Gastrocnemius medialis (tissue), 4 donors: ENCODE measurements at places on chromosomes 7 and 10.

GRCh38 chr10:34821587-34822585, 6.8 kb upstream of the PARD3 start:
- peaks cover 16% of the 10 kb centered on the region for H3K4me1 ChIP-seq
- no peak overlapping the region for H3K4me3 ChIP-seq
- H3K36me3 ChIP-seq, result no peaks in the 10 kb centered on the region
- H3K27ac ChIP-seq, result no peak overlapping the region

DNA sequence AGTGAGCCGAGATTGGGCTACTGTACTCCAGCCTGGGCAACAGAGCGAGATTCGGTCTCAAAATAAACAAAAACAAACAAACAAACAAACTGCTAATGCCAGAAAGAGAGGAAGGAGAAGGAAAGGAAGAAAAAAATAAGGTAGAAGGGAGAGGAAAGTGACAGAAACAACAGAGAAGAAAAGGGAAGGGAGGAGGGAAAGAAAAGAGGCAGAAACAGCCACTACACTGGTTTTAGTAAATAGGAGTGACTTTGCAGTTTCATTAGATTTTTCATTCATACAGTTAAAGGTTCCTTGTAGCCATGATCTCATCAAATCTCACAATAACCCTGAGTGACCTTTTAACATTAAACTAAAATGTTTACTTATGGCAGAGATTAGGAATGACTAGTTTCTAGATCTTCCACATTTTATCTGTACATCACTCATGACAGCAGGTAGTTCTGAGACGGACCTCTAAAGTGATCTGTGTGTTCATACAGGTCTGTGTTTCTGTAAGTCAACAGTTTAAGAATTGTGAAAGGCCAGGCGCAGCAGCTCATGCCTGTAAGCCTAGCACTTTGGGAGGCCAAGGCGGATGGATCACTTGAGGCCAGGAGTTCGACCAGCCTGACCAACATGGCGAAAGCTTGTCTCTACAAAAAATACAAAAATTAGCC, 191.3 kb upstream of the KLF14 start:
- no peaks in the 10 kb centered on the region for H3K27me3 ChIP-seq
- peak overlapping the region; percentile 20 for H3K4me3 ChIP-seq
- peak overlapping the region; percentile 97 for H3K27ac ChIP-seq
- H3K4me1 ChIP-seq, result peaks cover 95% of the 10 kb centered on the region
- no peaks in the 10 kb centered on the region for H3K36me3 ChIP-seq

DNA sequence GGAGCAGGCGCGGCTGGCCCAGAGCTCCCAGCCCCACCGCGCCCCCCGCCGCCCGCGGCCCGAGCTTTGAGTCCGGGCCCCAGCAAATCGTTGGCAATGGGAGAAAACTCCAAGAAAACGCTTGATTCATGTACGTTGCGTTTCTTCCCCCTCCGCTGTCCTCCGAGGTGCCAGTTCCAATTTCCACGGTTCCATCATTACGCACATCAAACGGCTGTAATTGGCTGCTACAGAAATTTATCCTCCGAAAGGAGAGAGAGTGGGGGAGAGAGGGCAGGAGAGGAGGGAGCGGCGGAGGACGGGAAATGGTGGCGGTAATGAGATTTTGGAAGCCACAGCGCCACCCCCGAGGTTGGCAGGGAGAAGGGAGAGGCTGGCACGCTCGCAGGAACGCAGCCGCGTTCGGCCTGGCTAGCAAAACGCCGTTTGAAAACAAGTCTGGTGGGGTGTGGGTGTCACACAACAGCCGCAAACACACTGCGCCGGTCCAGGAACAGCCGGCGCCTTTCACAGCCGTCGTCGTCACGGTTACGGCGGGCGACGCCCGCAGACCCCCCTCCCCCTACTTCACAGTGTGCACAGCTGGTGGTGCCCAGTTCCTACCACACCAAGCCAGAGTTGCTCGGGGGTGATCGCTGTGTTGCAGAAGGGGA, 57.5 kb downstream of the UNCX start:
- H3K4me3 ChIP-seq, result peak overlapping the region; percentile 32
- H3K27ac ChIP-seq, result no peak overlapping the region
- no peaks in the 10 kb centered on the region for H3K36me3 ChIP-seq
- peaks cover 5% of the 10 kb centered on the region for H3K4me1 ChIP-seq

GRCh38 chr7:2195400-2196246, 37.1 kb downstream of the MAD1L1 start:
- H3K27ac ChIP-seq, result peak overlapping the region; percentile 29
- no peaks in the 10 kb centered on the region for H3K36me3 ChIP-seq
- peaks cover 35% of the 10 kb centered on the region for H3K4me1 ChIP-seq
- peak; percentile 58 for DNase-seq
- H3K27me3 ChIP-seq, result no peaks in the 10 kb centered on the region
- no peak overlapping the region for H3K4me3 ChIP-seq

DNA sequence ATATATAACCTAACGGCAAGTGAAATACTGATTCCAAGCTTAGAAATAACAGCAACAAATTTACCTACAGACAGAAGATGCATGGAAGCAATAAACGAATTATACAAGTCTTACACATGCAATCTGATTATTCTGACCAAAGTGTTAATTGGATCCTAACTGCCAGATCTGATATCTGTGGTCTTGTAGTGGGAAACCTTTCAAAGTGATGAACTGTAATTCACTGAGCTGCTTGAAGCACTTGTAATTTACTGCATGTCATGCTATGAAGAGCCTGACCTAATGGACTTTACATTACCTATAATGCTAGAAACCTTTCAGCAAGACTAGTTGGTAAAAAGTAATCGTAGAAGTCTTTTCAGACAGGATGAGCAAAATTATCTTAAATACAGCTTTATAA, 205.6 kb downstream of the FOXP2 start:
- no peak overlapping the region for H3K4me3 ChIP-seq
- H3K4me1 ChIP-seq, result no peaks in the 10 kb centered on the region
- no peaks in the 10 kb centered on the region for H3K27me3 ChIP-seq
- H3K27ac ChIP-seq, result no peak overlapping the region
- H3K36me3 ChIP-seq, result no peaks in the 10 kb centered on the region

GRCh38 chr10:11208908-11209829, 191.5 kb downstream of the CELF2 start:
- H3K4me3 ChIP-seq, result no peak overlapping the region
- DNase-seq, result no peak
- H3K36me3 ChIP-seq, result no peaks in the 10 kb centered on the region
- H3K4me1 ChIP-seq, result peaks cover 26% of the 10 kb centered on the region
- no peaks in the 10 kb centered on the region for H3K27me3 ChIP-seq

- no peak overlapping the region for H3K4me3 ChIP-seq
- no peaks in the 10 kb centered on the region for H3K27me3 ChIP-seq
- H3K36me3 ChIP-seq, result peaks cover 3% of the 10 kb centered on the region
- H3K4me1 ChIP-seq, result no peaks in the 10 kb centered on the region
Measured at GRCh38 chr7:141752634-141753033, 11.3 kb upstream of the TAS2R3 start.

DNA sequence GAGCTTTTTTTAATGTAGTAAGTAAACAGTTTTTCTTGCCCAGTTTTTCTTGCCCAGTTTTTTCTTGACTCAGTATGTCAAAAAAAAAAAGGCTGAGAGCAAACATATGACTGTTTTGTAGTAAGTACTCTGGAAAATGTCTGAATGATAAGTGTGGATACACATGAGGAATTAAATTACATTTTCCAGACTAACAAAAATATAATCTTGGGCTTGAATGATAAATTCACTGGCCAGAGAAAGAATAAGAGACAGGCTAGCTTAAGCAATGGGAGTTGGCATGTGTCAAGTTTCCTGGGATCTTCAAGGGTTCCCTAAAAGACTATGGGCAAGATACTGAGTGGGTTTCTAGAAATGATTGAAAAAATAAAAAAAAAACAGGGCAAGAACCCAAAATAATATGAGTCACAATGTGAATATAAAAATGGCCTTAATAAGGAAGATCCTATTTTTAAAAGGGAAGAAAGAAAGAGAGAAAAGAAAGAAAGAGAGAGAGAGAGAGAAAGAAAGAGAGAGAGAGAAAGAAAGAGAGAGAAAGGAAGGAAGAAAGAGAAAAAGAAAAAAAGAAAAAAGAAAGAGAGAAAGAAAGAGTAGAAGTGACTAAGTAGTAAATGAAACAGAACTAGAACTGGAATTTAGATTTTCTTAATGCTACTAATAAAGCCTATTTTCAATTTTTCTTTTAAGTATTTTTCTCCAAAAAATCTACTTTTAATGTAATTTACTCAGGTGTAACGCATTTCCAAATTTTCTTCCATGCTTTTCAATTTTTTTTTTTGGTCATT, 60.2 kb downstream of the TFPI2 start:
- H3K36me3 ChIP-seq, result no peaks in the 10 kb centered on the region
- no peaks in the 10 kb centered on the region for H3K27me3 ChIP-seq
- no peak overlapping the region for H3K4me3 ChIP-seq
- no peaks in the 10 kb centered on the region for H3K4me1 ChIP-seq
- no peak overlapping the region for H3K27ac ChIP-seq

GRCh38 chr10:59126991-59127390, 49.5 kb upstream of the PHYHIPL start:
- no peaks in the 10 kb centered on the region for H3K27me3 ChIP-seq
- H3K36me3 ChIP-seq, result no peaks in the 10 kb centered on the region
- no peak overlapping the region for H3K4me3 ChIP-seq
- H3K27ac ChIP-seq, result no peak overlapping the region

DNA sequence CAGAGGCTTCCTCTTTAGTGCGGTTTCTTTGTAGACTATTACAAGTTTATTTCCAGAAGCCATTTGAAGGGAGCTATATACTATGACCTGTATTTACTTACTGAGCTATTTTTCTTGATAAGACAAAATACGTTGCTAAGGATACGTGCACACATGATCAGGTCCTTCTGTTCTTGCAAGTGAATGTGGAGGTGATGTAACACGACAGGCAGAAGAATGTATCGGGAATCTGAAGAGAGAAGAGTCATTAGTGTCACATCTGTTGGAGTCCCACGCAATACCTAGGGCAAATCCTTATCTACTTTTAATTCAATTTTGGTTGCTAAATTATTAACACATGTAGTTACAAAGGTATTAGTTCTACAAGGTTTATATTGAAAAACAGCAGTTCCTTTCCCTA, 284.6 kb upstream of the IMMP2L start:
- no peaks in the 10 kb centered on the region for H3K4me1 ChIP-seq
- no peaks in the 10 kb centered on the region for H3K36me3 ChIP-seq
- no peak overlapping the region for H3K4me3 ChIP-seq
- no peak overlapping the region for H3K27ac ChIP-seq
- no peak for DNase-seq

DNA sequence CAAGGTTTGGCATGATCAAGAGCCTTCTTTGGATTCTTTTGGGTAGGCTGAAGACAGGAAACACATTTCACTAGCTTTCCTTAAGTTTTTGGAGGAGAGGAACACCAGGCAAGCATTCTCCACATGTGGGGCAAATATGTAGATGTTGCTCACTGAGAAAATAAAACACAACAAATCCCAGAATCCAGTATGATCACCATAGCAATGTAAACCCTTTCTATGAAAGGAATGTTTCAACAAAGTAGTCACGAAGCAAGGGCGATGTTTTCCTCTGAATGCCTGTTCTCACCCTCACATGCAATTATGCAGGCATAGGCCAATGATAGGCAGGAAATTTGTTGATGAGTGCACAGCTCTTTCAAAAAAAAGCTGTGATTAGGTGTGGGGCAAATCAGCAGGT, 20.5 kb upstream of the CEP41 start:
- no peak overlapping the region for H3K4me3 ChIP-seq
- no peak for DNase-seq
- no peak overlapping the region for H3K27ac ChIP-seq
- no peaks in the 10 kb centered on the region for H3K27me3 ChIP-seq
- no peaks in the 10 kb centered on the region for H3K4me1 ChIP-seq

DNA sequence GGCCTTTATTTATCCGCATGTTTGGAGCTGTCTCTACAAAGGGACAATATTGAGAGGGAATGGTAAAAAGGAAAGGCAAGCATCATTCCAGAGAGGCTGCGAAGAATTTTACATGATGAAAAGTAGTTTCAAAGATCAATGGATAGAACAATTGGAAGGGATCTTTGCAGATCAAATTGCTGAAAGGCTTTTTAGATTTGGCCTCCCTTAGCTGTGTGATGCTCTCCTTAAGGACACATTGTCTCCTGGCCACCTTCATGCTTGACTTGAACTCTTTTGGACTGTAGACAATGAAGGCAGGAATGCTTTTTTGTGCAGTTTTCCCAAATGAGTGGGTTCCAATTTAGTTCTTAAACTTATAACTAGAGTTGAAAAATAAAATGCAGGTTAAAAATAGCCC, 344.7 kb downstream of the ARL4A start:
- no peak for DNase-seq
- H3K27me3 ChIP-seq, result no peaks in the 10 kb centered on the region

- DNase-seq, result no peak
- no peak overlapping the region for H3K4me3 ChIP-seq
- no peaks in the 10 kb centered on the region for H3K36me3 ChIP-seq
- no peak overlapping the region for H3K27ac ChIP-seq
- no peaks in the 10 kb centered on the region for H3K27me3 ChIP-seq
Measured at GRCh38 chr7:12643001-12643643, 44.3 kb upstream of the ARL4A start.

- no peak overlapping the region for H3K4me3 ChIP-seq
- DNase-seq, result no peak
- H3K27me3 ChIP-seq, result no peaks in the 10 kb centered on the region
- no peaks in the 10 kb centered on the region for H3K4me1 ChIP-seq
Measured at GRCh38 chr7:95255691-95256090, 68.6 kb downstream of the PON1 start.

DNA sequence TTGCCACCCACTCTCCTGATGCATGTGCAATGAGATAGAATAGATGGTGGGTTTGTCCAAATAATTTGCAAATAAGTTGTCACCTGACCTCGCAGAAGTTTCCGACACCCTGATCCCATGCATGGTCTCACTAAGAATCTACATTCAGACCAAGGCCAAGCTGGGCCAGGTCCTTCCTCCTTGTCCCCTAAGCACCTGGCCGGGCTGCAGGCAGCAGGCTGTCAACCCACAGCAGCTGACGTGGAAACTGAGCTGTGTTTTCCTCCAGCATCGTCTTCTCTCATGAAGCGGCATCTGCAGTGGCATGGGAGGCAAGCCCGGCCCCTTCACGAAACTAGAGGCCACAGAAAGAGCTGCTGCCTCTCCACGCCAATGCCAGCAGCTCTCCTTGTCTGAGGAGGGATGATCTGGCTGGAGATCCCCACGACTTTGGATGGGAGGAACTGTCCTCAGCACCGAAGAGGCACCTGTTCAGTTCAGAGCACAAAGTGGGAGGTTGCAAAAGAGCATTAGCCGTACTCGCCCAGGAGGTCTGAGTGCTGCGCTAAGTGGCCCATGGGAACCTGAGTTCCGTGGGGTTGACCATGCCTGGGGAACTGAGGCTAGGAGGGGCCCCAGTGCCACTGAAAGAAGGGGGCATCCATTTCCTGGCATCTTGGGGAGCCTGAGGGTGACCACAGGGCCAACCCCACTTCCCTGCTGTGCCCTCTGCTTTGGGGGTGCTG, 110.5 kb upstream of the INSIG1 start:
- H3K27ac ChIP-seq, result no peak overlapping the region
- H3K27me3 ChIP-seq, result no peaks in the 10 kb centered on the region
- no peak overlapping the region for H3K4me3 ChIP-seq
- no peak for DNase-seq
- H3K4me1 ChIP-seq, result peaks cover 3% of the 10 kb centered on the region

- no peaks in the 10 kb centered on the region for H3K36me3 ChIP-seq
- no peak for DNase-seq
- H3K27ac ChIP-seq, result no peak overlapping the region
- H3K4me3 ChIP-seq, result no peak overlapping the region
- no peaks in the 10 kb centered on the region for H3K27me3 ChIP-seq
Measured at GRCh38 chr10:131193923-131194322, 117.6 kb downstream of the TCERG1L start.

GRCh38 chr10:77825965-77826364, 100.6 kb downstream of the DLG5 start:
- H3K4me3 ChIP-seq, result no peak overlapping the region
- no peak overlapping the region for H3K27ac ChIP-seq

GRCh38 chr7:64277630-64278029, 36.1 kb upstream of the ZNF736 start:
- no peak overlapping the region for H3K4me3 ChIP-seq
- no peaks in the 10 kb centered on the region for H3K4me1 ChIP-seq
- no peaks in the 10 kb centered on the region for H3K27me3 ChIP-seq
- H3K36me3 ChIP-seq, result no peaks in the 10 kb centered on the region
- no peak for DNase-seq
